Kidney glomerular epithelial cell (primary cell): ENCODE measurements at places on chromosomes 11 and 22.

DNA sequence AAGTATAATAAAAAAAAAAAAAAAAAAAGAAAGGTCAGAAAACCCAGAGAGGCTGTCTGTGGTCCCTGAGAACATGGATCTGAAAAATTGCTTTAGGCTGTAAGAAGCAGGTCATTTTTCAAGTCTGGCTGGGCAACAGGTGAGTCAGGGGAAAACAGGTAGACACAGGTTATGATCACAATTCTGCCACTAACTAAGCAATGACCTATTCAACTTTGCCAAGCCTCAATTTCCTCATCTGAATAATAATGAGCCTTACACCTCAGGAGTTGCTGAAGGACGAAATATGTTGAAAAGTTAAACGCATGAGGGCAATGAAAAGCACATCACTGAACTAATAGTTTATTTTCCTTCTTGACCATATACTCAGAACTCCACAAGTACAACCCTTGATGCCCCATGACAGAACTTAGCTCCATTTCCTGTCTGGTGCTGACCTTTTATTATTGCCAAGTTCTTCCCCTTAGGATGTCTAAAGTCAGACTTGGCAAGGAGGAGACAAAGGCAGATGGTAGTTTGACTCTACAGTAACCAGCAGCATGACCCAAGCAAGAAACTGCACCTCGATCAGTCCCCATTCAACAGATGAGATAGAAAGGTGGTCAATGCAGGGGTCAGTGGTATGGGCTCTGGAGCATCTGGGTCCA lies 93.6 kb downstream of the SYN3 start:
- DNase-seq: no peak

GRCh38 chr11:114846416-114846791 lies 168.1 kb downstream of the NXPE2 start:
- no peak for DNase-seq

DNA sequence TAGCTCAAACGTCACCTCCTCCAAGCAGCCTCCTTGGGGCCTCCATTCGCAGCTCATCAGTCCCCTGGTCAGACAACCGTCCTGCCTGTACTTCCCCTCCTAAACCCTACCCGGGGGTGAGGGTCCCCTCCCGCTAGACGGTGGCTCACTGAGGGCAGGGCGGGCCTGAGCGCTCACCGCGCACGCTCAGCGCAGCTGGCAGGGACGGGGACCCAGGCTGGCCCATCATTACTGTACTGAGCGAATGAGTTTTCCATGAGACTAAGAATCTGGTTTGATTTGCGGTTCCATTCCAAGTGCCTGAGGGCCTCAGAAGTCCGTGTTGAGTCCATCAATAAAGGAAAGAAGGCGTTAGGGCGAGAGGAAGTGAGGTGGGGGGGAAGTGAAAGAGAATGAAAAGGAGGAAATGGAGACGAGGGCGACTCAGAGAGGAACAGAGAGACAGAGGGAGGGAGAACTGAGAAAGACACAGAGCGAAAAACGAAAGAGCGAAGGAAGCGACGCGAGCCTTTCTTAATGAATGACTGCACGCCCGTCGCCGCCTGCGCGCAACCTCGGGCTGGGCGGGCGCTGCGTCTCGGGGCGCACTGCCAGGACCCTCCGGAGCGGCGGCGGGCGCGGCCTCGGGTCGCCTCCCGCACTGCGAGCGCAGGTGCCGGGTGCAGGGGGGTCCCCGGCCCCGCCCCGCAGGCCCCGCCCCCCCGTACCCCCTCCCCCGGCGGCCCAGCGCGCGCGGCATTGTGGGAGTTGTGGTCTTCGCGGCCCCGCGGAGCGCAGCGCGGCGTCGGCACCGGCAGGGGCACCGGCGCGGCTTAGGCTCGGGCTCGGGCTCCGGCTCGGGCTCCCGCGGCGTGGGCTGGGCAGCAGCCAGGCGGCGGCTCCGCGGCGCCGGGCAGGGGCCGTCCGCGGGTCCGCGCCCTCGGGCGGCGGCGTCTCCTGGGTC lies at the start of gene ASPHD2:
ASPHD2 (plus strand) TSS at position 746 of the 943 bp plus-strand sequence. CDS start 4,356 bp downstream, outside the sequence.
- peak; percentile 61 for DNase-seq

- no peak for DNase-seq
These were observed 191.0 kb downstream of the C11orf91 start for GRCh38 chr11:33509632-33510031.

DNA sequence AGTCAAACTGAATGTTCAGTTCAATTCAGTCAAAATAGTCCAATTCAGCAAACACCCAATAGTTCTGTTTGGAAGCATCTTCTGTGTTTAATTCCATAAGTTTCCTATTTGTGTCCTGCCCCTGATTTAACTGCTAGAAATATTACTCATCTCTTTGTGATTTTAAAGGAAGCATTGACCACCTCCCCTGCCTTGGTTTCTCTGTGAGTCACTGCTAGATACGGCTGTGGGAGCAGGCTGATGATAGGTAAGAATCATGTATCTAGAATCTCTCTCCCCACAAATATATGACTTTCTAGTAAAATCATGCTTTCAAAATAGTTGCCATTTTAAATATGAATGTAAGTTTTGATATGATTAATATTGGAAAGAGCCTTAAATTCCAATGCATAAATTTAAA lies 888.5 kb downstream of the NTM start:
- DNase-seq: peak; percentile 24

DNA sequence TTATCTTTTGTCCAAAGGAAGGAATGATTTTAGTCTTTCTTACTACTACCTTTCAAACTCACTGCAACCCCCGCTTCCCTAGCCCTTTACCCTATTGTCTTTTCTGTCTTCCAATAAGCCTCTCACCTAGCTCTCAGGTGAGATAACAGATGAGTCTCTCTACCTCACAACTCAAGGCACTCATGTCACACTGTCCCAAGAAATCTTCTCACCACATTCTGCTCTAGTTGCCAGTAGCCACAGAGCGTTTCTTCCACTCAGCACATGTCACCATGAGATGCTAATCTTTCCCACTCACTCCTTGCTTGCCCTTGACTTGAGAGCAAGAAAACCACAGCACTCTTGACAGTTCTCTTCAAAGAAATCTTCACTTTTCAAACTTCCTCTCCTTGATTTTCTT lies 32.7 kb upstream of the TMEM41B start:
- no peak for DNase-seq

- no peak for DNase-seq
These were observed 30.6 kb upstream of the TFIP11 start for GRCh38 chr22:26542831-26543230.

- DNase-seq: no peak
These were observed 15.1 kb upstream of the RRAS2 start for GRCh38 chr11:14373941-14374646.

GRCh38 chr11:69803604-69804218 lies 15.5 kb downstream of the FGF3 start:
- no peak for DNase-seq

DNA sequence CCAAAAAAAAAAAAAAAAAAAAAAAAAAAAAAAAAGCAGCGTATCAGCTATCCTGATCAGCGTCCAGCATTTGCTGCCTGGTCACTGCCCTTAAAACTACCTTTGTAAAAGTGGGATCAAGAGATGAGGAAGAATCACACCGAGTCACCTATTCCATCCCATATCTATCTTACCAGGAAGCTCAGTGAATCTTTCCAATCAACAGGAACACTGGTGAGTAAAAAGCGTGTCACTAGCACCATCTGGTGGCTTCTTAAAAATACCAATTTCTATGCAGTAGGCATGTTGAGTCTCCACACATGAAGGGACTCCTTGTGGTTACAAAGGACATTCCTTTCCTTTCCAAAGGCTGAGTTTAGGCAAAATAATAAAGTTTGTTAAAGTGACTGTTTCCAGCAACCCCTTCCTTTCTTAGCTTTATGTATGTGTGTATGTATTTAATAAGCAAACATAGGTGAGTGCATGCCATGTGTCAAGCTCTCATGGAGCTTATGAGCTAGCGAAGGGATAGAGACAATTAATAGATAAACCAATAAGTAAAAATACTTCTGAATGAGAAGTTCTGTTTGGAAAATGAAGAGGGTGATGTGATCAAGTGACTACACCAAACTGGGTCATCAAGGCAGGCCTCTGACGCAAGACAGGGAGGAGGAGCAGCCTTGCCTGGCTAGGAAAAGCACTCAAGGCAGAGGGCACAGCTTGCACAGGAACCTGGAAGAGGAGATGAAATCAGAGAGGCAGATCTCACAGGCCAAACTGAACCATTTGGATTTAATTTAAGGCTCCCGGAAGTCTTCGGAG lies 13.9 kb upstream of the TP53AIP1 start:
- DNase-seq: peak; percentile 61

- no peak for DNase-seq
These were observed 44.5 kb downstream of the ST3GAL4 start for GRCh38 chr11:126400019-126400418.

GRCh38 chr22:36301851-36302250 lies 48.9 kb downstream of the APOL1 start:
- DNase-seq: no peak

DNA sequence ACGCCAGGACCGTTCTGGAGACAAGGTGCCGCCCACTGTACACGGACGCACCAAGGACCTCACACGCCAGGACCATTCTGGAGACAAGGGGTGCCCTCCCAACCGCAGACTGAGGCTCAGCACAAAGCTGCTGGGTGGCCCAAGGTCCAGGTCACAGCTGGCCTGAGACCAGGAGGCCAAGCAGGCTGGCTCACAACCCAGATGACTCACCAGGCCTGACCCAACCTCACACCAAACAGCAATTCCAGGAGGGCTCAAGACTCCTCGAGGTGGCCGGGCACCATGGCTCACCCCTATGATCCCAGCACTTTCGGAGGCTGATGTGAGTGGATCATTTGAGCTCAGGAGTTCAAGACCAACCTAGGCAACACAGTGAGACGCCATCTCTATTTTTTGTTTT lies 14.8 kb downstream of the BRD1 start:
- DNase-seq: no peak

GRCh38 chr11:94507485-94507884 lies 4.8 kb upstream of the C11orf97 start:
- no peak for DNase-seq

- no peak for DNase-seq
These were observed 7.5 kb upstream of the HTR3A start for GRCh38 chr11:113967361-113967760.

DNA sequence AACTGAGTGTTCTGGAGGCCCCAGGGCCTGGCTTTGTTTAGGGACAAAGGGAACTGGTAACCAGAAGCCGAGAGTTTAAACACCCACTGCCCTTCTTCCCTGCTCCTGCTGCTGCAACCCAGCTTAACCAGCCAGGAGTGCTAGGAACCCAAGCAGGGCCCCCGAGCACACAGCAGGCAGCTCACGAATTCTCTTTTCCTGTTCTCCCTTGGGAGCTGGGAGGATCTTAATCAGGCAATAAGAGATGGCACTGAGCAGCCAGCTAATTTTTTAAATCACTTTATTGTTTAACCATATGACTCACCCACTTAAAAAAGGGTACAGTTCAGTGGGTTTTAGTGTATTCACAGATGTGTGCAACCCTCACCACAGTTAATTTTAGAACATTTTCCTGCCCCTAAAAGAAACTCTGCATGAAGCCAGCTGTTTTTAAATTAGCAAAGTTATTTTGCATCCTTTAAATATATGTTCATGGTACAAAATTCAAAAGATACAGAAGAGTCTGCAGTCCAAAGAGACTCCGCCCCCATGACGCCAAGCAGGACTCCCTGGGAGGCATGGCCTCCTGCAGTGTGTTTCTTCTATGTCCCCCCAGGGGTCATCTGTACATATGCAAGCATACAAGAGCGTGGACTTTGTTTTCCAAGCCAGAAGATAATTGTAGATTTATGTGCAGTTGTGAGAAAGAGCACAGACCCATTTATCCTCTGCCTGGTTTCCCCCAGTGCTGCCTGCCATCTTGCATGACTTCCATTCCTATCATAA lies 18.9 kb upstream of the PPP6R3 start:
- no peak for DNase-seq

DNA sequence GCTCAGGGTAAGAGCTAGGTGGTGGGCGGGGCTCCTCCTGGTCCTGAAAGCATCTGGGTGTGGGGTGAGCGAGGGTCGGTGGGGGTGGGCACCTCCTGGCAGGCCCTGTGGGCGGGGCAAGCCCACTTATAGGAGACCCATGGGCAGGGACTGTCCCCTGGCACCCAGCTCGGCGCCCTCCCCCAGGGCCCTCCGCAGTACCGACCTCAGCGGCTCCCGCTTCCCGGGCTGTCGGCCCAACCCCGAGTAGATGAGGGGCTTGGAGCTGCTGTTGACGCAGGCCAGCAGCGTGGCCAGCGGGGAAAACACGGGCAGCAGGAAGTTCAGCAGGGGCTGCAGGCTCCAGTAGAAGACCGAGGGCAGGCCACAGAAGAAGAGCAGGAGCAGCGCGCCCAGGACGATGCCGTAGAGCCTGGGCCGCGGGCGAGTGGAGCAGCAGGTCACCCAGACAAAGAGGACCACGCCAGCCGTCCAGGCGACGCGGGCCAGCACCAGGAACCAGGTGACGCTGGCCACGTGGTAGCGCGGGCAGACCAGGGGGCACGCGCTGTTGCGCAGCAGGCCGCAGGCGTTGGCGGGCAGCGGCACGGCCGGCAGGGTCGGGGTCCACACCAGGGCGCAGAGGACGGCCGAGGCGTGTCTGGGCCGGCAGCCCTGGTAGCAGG lies 663 bp downstream of the MRGPRG start:
- DNase-seq: no peak

- no peak for DNase-seq
These were observed 62.1 kb downstream of the SLC25A17 start for GRCh38 chr22:40757071-40757470.

GRCh38 chr11:2570841-2571597 lies 126.2 kb downstream of the KCNQ1 start:
- no peak for DNase-seq

- no peak for DNase-seq
These were observed 16.4 kb downstream of the TOM1 start for GRCh38 chr22:35315855-35316745.

DNA sequence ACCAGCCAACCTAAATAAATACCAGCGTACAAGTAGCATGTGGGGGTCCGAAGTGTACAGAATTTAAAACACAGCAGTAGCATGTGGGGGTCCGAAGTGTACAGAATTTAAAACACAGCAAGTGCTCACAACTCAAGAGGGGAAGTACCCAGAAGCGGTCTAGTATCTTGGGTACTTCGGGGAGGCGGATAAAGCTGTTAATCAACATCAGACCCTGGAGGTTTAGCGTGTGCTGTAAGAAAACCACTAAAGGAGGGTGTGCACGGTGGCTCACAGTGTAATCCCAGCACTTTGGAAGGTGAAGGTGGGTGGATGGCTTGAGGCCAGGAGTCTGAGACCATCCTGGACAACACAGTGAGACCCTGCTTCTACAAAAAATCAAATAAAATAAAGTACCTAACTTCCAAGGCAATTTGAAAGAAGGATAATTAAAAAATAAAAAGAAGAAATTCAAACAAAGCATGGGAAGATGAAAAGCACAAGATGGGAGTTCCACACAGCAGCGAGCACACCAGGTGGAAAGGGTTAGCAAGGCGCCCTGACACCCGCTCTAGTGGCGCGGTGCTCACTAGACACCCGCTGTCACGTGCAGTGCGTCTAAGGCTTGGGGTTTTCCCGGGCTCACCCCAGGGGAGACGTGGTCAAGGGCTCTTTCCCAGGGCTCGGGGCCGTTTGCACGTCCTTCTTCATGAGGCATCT lies 35.0 kb upstream of the MOB2 start:
- no peak for DNase-seq

DNA sequence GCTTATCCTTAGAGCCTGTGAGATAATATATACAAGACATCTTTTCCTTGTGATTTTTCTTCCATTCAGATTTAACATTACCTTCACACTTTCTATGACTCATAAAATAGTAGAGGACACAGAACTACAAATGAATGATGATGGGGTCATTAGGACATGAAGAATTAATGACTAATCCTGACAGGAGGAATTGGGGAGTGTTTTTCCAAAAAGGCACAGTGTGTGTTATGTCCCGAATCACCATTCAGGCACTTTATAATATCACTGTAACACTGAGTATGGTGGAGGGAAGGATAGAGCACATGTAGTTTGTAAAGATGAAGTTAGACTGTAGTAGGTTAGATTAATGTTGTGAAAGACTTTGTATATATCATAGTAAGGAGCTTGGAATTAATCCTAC lies 391.3 kb downstream of the JRKL start:
- DNase-seq: peak; percentile 85
